Muscle of arm (tissue), 14 donors: ENCODE measurements at places on chromosomes 12 and 14. TPM values are rescaled to one million over a fixed set of nuclear protein-coding genes. Genes with fewer than 3 reads are reported as not detected.
A peak's percentile ranks its signal among the peaks of the same experiment; 100 is the strongest.

- DNase-seq, result no peak
Observed at GRCh38 chr14:94994245-94994644, 163.1 kb downstream of the DICER1 start.

GRCh38 chr14:34699873-34700621 is 14.3 kb downstream of the CFL2 start:
- peak; percentile 67 for DNase-seq

GRCh38 chr12:25780771-25781170 is 177.7 kb upstream of the RASSF8 start:
- DNase-seq, result no peak

DNA sequence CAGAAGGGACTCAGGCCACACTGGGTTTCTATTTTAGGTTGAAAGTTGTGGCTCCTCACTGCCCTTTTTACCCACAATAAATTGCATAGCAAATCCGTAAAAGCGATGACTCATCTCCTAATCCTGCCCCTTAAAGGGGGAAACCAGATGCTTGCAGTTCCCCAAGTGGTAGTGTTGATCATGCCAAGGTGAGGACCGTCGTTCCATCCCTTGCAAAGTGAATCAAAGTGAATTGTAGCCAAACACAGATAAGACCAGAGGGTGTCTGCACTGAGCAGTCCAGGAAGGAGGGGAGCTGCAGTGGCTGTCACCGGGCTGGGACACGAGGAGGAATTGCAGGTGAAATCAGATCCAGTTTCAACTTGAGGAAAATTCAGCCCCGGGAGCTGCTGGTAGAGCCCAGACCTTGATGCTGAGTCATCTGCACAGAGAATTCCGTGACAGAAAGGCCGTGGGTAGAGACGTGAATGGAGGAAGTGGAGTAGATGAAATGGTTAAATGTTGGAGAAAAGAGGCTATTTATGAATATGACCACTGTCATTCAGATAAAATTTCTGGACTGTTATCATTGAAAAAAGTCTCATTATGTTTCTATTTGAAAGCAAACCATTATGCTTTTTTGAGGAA is 44.2 kb upstream of the MMP17 start:
- no peak for DNase-seq

GRCh38 chr12:131828671-131829355 is 620 bp downstream of the MMP17 start:
- DNase-seq, result no peak

- DNase-seq, result no peak
Observed at GRCh38 chr12:41802803-41803202, 341.9 kb downstream of the GXYLT1 start.

DNA sequence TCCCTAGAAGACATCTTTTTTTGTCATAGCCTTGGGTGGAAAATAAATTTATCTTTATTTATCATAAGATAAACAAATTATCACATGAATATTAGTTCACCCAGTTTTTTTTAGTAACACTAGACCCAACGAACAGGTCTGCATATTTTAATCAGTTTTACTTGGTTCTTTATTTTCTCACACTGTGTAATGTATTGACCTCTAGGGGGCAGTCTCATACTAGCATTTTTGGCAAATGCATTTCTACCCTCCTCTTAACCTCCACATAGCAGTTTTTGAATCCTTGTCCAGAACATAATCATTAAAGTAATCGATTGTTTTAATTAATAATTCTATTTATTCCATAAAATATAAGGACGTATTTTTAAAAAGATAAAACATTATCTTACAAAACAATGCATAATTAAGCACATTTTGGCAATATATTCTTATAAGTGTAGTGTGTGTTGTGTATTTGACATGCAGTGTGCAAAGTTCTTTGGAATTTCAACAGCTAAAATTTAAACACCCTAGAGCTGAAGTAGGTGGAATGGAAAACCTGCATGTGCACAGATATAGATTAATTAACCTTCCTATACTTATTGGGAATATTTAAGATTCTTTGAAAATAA is 31.6 kb upstream of the PTPRQ start:
- DNase-seq, result peak; percentile 40

DNA sequence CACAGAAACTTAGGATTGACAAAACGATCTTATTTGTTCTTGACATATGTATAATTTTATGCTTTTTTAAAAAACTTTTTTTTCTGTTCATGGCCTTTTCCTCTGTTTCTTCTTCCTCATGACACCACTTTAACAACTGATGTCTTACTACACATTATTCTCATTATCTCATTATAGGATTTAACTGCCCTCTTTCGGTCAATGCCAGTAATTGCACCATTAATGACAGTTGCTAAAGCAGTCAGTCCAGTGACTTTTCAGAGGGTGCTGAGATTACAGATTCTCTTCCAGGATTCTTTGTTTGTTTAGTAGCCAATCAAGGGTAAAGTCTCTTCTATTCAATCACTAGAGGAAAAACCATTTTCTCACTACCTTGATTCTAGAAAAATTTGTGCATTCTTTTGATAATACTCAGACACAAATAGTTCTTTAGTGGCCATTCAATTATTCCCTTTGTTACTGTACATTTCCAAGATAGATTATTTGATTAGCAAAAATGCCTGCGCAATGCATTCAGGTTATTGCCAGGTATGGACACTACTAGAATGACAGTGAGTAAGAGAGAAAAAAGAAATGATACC is 50.1 kb downstream of the KLRG1 start:
- DNase-seq, result peak; percentile 32

GRCh38 chr14:94584591-94585280 is 3.5 kb downstream of the SERPINA5 start:
- DNase-seq, result no peak

DNA sequence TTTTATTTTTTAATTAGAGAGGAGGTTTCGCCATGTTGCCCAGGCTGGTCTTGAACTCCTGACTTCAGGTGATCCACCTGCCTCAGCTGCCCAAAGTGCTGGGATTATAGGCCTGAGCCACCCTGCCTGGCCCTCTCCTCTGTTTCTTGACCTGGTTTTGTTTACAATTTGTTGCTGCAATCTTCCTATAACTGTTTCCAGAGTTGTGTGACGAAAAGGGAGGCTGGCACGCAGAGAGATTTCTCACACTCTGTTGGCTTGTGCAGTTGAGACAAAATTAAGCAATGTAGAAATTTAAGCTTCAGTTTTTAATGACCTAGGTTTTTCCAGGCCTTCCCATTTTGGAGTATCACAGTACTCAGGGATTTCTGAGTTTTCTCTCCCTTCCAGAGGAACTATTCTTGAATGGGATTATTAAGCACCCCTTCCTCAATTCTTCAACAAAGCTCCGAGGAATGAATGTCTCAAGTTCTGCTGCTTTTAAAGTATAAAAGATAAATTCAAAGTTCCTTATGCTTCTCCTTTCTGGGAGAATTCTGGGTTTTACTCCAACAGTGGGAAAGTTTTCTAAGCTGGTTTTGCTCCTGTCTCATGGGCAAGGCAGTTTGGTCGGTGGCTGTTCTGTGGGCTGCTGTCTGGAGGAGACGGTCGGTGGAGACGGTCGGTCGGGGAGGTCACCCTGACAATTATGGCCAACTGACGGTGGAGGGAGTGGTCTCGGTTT is 20.4 kb upstream of the FOS start:
- DNase-seq, result peak; percentile 74

GRCh38 chr12:53949631-53950436 is 4.9 kb upstream of the HOXC12 start:
- DNase-seq, result no peak

DNA sequence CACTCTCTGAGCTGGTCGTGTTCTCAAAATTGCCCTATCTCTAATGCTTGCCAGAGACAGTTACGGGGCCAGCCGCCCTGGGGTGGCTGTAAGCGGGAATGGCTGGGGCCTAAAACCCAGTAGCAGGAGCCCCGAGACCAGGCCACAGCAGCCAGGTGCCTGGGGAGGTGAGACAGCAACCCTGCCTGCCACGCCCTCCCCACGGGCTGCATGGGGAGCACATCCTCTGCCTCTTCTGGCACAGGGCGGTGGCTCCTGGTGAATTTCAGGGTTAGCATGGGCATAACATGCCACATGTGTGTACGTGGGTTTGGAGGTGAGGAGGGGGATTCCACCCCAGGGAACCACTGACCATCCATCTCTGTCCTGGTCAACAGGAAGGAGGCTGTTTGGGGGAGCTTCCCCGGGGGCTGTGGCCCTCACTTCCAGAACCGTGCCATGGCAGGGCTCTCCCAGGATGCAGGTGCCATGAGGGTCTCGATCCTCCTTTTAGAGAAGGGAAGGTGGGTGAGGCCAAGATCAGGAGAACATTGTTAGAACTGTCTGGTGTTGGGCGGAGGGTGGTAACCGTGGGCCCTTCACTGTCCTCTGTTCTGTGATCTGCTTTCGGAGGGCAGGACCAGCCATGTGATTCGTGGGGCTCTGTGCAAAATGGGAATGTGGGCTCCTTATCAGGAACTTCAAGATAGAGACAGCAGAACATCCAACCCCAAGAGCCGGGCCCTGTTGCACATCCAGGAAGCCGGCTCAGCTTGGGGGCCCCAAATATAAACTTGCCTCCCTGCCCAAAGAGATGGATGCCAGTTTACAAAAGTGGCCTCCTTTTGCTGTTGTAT is 312.2 kb upstream of the DIO3 start:
- DNase-seq, result no peak

DNA sequence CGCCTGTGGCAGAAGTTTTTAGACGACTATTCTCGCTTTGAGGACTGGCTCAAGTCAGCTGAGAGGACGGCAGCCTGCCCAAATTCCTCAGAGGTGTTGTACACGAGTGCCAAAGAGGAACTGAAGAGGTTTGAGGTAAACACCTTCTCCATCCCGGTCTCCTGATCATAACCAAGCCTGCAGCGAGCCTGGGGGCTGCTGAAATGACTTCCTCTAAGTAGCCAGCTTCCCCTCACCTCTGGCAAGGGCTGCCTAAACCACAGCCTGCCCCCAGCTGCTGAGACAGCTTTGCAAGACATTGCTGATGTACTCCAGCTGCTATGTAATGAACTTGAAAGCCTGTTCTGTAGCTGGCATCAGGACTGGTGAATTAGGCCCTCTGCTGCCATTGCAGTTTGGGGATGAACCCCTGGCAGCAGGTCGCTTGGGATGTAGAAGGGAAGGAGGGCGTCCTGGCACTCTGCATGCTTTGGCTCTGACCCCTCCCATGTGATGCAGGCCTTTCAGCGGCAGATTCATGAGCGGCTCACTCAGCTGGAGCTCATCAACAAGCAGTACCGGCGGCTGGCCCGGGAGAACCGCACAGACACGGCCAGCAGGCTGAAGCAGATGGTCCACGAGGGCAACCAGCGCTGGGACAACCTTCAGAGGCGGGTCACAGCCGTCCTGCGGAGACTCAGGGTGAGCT is 84.6 kb downstream of the ESR2 start:
- DNase-seq, result peak; percentile 14

- DNase-seq, result no peak
Observed at GRCh38 chr14:56273951-56274350, 155.7 kb downstream of the PELI2 start.

GRCh38 chr14:87131879-87132278 is 861.1 kb downstream of the GALC start:
- DNase-seq, result no peak

- peak; percentile 30 for DNase-seq
Observed at GRCh38 chr12:62123721-62124203, 136.4 kb upstream of the USP15 start.

GRCh38 chr12:64666054-64666914 is 56.0 kb downstream of the RASSF3 start:
- DNase-seq, result no peak

- no peak for DNase-seq
Observed at GRCh38 chr12:92939116-92939515, 10.0 kb upstream of the EEA1 start.

GRCh38 chr14:56170877-56171422 is 52.7 kb downstream of the PELI2 start:
- no peak for DNase-seq

DNA sequence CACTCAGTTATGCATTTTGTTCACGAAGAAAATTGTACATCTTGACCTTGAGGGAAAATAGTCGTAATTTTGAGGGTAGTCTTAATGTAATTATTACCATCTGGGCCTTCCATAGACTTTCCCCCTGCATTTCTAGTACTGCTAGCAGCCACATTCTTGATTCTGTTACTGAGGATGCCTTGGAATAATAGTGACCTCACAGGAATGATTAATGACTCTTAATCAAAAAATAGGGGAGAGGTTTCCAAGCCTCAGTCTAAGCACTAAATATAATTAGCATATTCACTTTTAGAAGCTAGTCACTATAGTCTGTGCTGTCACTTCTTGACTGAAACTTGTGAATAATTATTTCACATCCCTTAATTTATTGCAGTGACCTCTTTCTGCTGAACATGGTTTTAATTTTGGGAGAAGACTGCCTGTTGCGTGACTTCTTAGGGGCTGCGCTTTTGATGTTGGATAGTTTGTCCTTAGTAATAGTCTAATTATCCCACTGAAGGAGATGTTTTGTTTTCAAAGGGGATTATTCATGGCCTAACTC is 400.5 kb downstream of the ADAMTS20 start:
- peak; percentile 21 for DNase-seq

DNA sequence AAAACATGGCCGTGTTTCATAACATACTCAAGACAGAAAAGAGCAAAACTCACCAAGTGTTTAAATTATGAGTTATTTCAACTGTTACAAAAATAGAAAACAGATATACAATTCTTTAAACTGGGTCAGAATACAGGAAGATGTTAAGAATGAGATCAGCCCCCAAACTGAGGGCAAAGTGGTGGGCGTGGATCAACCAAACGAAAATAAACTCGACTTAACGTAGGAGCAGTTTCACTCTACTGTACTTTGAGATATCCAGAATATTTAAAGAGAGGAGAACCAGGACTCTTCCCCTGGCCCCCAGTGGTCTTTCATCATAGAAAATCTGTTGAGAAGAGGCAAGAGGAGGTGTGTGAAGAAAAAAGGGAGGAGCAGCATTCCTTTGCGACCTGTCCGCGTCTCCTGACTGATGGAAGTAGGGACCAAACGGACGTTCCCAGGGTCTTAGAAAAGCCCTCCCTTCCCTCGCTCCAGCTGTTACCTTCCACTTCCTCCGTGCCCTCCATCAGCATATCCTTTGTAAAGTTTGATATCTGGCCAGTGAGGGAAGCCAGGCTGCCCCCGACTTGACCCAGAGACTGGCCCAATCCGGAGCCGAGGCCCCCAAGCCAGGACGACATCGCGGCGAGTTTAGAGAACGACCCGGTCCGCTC is 668 bp downstream of the TRIP11 start:
- DNase-seq, result peak; percentile 77

DNA sequence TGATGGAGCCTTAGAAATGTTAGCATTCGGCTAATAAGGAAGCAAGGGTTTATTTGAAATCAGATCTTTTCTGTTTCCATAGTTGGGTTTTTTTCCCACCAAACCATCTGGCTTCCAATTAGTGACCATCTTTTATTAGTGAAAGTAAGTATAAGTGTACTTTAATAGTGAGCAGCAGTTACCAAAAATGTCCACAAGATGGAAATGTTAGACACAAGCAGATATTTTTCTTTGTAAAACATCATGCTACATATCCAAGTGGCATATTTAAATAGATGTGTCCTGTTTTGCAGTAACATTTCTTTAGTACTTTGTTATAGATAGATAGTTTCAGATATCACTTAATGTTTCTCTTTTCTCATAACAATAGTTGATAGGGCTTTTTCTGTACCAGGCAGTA is 28.8 kb downstream of the YEATS4 start:
- peak; percentile 32 for DNase-seq

- peak; percentile 82 for DNase-seq
Observed at GRCh38 chr12:77324763-77325468, 259.5 kb upstream of the E2F7 start.

GRCh38 chr12:76866726-76867125 is 12.1 kb downstream of the CSRP2 start:
- DNase-seq, result peak; percentile 73

NYNRIN gene
- polyA plus RNA-seq, result 31.5 TPM

TCTN2 gene
- 7.0 TPM for polyA plus RNA-seq

TMTC2 gene
- 24.6 TPM for polyA plus RNA-seq

SLCO1B1 gene
- polyA plus RNA-seq, result not detected

FITM1 gene
- polyA plus RNA-seq, result not detected

ARHGEF25 gene
- polyA plus RNA-seq, result 39.0 TPM

DEGS2 gene
- polyA plus RNA-seq, result 0.30 TPM
